T-cell (primary cell): ENCODE measurements at places on chromosomes 13 and 19. TPM values are rescaled to one million over a fixed set of nuclear protein-coding genes. Genes with fewer than 3 reads are reported as not detected.

Gene CFD
- total RNA-seq = 5.1 TPM

Gene ADGRE1
- 7.6 TPM for total RNA-seq

Gene ACP5
- total RNA-seq = 16.2 TPM

Gene APOC4
- total RNA-seq = not detected

Gene IGLON5
- total RNA-seq = not detected

Gene NTF4
- total RNA-seq = not detected

Gene MYO16
- total RNA-seq = 0.20 TPM

Gene FFAR1
- 0.21 TPM for total RNA-seq

Gene SYT3
- total RNA-seq = not detected

Gene TMPRSS9
- total RNA-seq = not detected

Gene NLRP11
- not detected for total RNA-seq

Gene FOXA3
- total RNA-seq = not detected

Gene WIZ
- 35.2 TPM for total RNA-seq

Gene KLK13
- total RNA-seq = not detected

Gene ZNF418
- total RNA-seq = 9.0 TPM

Gene KANK3
- 0.88 TPM for total RNA-seq

Gene FBN3
- total RNA-seq = not detected

Gene NPAS1
- 1.1 TPM for total RNA-seq

Gene VSTM1
- total RNA-seq = not detected

Gene PLK5
- total RNA-seq = not detected

Gene ZNF729
- total RNA-seq = not detected

Gene EBI3
- not detected for total RNA-seq

Gene USPL1
- total RNA-seq = 25.2 TPM

Gene PDX1
- total RNA-seq = not detected

Gene ZNF541
- 0.62 TPM for total RNA-seq

Gene KL
- 0.20 TPM for total RNA-seq

Gene KLK14
- total RNA-seq = 0.78 TPM

Gene SIAH3
- total RNA-seq = 0.19 TPM

Gene MLLT1
- 57.7 TPM for total RNA-seq

Gene ZNF562
- 13.8 TPM for total RNA-seq

Gene CDX2
- 0.35 TPM for total RNA-seq

Gene PAK4
- total RNA-seq = 8.6 TPM

Gene PCDH8
- total RNA-seq = not detected

Gene CYP2F1
- not detected for total RNA-seq

Gene RNF6
- 35.7 TPM for total RNA-seq

Gene EDNRB
- not detected for total RNA-seq

Gene ITM2B
- total RNA-seq = 452 TPM

Gene ZNF486
- total RNA-seq = 6.3 TPM
